Stimulated activated CD4-positive, alpha-beta T cell treated with anti-CD3 and anti-CD28 coated beads, Interleukin-15, amount 100 ng/mL, for 1 hour (primary cell): ENCODE measurements at places on chromosomes 7 and 10.

- DNase-seq, result no peak
These were observed 26.4 kb downstream of the BMPR1A start for GRCh38 chr10:86782701-86783418.

- no peak for DNase-seq
These were observed 1.5 kb upstream of the SEMA3A start for GRCh38 chr7:84196084-84196503.

- no peak for DNase-seq
These were observed 141.3 kb upstream of the VKORC1L1 start for GRCh38 chr7:65731562-65732035.

DNA sequence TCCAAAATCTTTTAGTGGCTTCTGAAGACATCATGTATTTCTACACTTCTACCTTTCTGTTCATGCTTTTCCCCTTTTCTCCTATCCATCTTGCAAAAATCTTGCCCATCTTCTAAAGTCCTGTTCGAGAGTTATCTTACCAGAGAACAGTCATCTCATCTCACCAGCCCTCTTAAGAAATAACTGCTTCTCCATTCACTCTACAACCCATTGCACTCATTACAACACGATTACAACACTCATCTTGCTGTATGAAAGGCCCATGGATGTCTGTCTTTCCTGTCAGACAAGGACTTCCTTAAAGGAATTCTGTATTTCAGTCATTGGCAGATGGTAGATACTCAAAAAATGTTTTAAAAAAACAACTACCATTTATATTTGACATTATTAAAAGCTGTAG is 30.8 kb downstream of the ZNF438 start:
- DNase-seq, result no peak

DNA sequence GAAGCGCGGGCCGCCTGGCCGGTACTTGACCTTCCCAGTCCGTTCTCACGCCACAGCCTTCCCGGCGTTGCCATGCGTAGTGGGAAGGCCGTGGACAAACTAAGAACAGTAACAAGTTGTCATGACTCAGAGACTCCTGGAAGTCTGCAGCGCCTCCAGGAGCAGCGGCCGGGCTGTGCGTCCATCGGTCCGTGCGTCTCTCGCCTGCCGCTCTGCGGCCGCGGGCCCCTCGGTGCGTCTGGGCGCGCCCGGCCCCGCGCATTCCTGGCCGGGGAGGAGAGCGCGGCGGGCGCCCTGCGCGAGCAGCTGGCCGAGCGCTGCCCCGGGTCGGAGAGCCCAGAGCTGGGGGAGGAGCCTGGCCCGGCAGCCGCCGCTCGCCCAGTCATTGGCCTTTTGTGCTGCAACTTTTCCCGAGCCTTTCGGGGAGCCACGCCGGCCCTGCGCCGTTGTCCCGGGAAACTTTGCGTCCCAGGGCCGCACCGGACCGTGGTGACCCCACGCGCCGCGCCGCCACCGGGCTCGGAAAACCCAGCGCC is 123.7 kb downstream of the TACC2 start:
- DNase-seq, result no peak
